ENCODE measurements at places on chromosomes 11 and 22.

DNA sequence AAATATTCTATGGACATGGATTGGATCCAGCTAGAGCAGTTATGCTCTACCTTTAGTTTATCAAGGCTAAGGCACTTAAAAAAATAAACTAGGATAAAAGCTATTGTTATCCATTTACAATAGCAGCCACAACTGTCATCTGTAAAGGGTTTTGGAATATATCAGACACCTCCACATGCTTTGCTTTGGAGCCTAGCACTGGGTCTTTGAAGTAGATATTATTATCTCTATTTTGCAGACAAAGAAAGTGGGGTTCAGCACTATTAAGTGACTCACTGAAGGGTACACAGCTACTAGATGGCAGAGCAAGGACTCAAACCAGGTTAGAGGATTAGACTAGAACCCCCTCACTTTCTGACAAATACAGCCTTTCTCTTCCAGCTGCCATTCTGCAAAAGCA lies 82.0 kb downstream of the KCNJ1 start:
- no peak for DNase-seq

DNA sequence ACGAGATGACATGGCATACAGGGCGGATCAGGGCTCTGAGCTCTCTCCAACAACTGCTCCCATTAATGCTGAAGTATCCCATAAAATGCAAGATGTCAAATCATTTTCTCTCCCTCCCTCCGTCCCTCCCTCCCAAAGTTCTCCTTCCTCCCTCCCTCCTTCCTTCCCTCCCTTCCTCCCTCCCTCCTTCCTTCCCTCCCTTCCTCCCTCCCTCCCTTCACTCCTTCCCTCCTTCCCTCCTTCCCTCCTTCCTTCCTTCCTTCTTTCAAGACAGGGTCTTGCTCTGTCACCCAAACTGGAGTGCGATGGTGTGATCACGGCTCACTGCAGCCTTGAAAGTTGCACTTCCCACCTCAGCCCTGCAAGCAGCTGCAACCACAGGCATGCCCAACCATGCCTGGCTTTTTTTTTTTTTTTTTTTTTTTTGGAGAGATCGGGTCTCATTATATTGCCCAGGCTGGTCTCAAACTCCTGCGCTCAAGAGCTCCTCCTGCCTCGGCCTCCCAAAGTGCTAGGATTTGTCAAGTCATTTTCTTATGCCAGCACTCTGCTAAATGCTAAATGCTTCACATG lies 38.2 kb downstream of the TXN2 start:
- no peak for DNase-seq

DNA sequence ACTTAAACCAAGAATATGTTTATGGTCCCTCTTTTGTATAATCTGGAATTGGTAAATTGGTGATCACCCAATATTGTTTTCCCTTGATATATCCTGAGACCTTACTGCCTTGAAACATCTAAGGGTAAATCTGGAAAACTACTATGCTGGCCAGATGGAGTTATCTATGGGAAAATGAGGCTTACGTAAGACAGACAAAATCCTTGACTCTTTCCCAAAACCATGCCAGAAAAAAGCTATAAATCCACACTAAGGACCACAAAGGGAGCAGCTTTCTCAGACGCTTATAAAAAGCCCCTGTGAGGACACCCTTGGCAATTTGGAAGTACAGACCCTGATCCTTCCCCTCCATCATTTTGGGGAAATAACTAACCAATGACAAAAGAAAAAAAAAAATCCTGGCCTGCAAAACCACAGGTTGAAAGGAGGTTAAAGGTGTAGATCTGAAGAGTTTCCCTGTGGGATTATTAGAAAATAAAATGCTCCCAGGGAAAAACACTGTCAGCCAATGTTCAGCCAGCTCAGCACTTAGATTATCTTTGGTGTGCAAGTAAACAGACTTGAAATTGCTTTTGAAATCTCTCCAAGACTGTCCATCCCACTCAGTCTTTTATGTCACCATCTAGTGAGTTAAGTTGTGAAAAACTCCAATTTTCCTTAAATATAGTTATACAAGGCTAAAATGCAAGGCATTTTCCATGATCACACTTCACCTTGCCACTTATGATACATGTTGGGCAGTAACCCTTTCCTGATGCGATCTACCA lies 6.6 kb upstream of the AMBRA1 start:
- no peak for DNase-seq

DNA sequence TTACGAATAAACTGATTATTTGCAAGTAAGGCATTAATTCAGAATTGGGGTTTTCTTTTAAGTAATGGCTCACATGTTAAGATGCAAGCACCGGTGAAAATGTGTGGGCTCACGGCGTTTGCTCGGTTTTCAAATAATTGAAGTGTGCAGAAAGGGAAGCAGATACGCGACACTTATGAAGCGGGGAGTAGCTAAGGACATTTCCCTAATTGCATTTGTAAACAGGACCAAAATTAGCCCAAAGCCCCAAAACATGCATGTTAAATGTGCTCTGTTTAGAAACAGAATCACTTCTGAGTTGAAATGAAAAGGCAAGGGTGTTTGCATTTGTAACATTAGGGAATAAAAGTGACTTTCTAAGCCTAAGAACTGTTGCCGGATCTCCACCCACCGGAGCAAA lies 61.3 kb downstream of the ELFN2 start:
- DNase-seq = no peak
